Upper lobe of left lung (tissue), 6 donors: ENCODE measurements at places on chromosomes 5 and 9.

- no peaks in the 10 kb centered on the region for H3K27me3 ChIP-seq
- H3K27ac ChIP-seq = no peak overlapping the region
- DNase-seq = peak; percentile 69
- peaks cover 9% of the 10 kb centered on the region for H3K36me3 ChIP-seq
- no peaks in the 10 kb centered on the region for H3K4me1 ChIP-seq
Observed at GRCh38 chr5:179125789-179126505, 65.8 kb downstream of the ZNF354C start.

DNA sequence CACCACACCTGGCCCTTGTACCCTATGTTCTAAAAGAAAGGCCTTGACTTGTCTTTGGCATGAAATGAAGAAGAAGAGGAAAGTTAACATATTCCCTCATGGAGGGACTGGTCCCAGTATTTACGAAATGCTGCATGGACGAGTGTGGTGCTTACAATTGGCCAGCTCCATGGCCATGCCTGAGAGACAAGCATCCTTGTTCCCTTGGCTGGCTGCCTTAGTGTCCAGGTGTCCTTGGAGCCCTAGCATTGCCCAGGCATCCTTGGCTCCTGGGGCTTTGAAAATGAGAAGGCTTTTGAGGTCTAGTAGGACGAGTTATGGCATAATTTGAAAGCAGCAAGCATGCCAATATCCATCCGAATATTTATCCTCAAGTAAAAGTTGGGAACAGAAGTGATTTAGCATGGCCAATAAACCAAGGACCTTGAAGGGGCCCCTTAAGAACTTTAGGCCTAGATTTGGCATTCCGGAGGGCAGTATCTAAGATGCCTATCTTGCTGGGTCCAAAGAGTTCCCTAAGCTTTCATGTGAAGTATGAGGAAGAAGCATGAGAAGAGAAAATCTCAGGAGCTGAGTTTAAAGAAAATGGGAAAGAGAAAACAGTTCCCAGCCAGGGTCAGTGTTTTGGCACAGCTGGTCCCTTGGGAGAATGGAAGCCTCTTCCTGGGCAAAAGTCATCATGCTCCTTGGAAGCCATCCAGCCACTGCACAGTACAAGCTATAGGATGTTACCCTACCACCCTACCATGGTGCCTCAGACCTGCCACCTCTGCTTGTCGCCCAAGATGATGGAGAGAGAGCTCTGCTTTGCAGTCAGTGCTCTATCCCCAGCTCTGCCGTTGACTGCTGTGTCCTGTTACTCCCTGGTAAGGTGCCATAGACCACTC is 91.0 kb downstream of the AOPEP start:
- DNase-seq = no peak
- peak overlapping the region; percentile 16 for H3K27ac ChIP-seq
- no peak overlapping the region for H3K4me3 ChIP-seq

- no peak overlapping the region for H3K27ac ChIP-seq
- DNase-seq = no peak
- H3K4me3 ChIP-seq = no peak overlapping the region
- H3K4me1 ChIP-seq = no peaks in the 10 kb centered on the region
Observed at GRCh38 chr5:133376986-133377385, 235.4 kb downstream of the FSTL4 start.

DNA sequence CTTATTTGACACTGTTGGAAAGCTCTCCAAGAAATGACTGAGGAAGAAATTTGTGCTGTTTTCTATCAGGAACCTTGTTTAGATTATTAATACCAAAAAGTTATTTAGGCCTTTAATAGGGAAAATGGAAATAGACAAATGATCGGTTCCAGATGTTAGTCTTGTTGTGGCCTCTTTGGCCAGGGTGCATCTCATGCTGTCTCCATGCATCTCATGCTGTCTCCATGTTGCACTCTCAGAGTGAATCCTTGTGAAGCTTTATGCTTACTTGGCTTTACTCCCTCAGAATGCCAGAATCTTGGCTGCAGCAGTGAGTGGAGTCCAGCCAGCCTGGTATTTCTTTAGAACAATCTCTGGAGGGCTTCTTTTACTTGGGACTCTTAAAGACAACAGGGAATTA is 185.5 kb downstream of the ARHGAP26 start:
- H3K4me3 ChIP-seq = no peak overlapping the region
- no peaks in the 10 kb centered on the region for H3K27me3 ChIP-seq
- no peak for DNase-seq
- H3K27ac ChIP-seq = no peak overlapping the region

- H3K27me3 ChIP-seq = no peaks in the 10 kb centered on the region
- no peaks in the 10 kb centered on the region for H3K36me3 ChIP-seq
- no peaks in the 10 kb centered on the region for H3K4me1 ChIP-seq
- no peak for DNase-seq
Observed at GRCh38 chr5:6000867-6001266, 377.5 kb downstream of the MED10 start.

GRCh38 chr5:170238456-170239196 is 5.8 kb downstream of the C5orf58 start:
- H3K27me3 ChIP-seq = no peaks in the 10 kb centered on the region
- no peak overlapping the region for H3K27ac ChIP-seq
- no peak for DNase-seq
- H3K36me3 ChIP-seq = no peaks in the 10 kb centered on the region
- H3K4me1 ChIP-seq = no peaks in the 10 kb centered on the region

GRCh38 chr9:72440378-72440777 is 75.4 kb upstream of the ZFAND5 start:
- peaks cover 4% of the 10 kb centered on the region for H3K4me1 ChIP-seq
- peak; percentile 25 for DNase-seq
- H3K36me3 ChIP-seq = no peaks in the 10 kb centered on the region
- no peaks in the 10 kb centered on the region for H3K27me3 ChIP-seq
- no peak overlapping the region for H3K4me3 ChIP-seq

DNA sequence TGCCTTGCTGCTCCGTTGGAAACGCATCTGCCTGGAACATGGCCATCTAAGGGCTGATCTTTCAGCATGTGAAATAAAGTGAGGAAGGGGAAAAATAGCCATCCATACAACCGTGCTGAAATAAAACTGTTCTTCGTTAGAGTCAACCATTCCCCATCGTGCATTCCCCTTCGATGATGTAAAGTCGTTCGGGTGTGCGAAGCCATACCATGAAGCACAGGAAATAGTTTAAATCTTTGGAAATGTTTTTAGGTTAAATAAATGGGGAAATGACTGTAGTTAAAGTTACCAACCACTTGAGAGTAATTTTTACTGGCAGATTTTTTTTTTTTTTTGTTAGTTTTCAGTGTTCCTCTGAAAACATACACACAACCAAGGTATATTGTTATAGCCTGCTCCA is 302.5 kb downstream of the SH3GL2 start:
- no peak for DNase-seq
- no peak overlapping the region for H3K27ac ChIP-seq
- H3K36me3 ChIP-seq = no peaks in the 10 kb centered on the region

DNA sequence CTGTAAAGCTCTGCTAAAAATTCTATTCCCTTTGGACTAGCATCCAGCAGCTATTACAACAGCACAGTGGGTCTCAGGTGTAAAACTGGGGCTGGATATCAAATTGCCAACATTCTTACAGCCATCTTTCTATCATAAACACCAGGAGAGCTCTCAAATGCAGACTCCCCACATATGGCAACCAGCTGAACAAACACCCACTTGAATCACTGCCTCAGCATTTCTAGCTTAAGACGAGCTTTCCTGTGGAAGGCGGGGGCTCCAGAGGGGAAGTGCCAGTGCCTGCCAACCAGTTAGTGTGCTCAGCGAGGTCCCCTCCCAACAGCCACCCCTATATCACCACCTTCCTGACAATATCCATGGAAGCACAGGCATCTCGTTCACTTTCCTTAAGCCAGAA is 62.2 kb downstream of the IPPK start:
- DNase-seq = no peak
- peaks cover 7% of the 10 kb centered on the region for H3K36me3 ChIP-seq
- no peak overlapping the region for H3K27ac ChIP-seq

DNA sequence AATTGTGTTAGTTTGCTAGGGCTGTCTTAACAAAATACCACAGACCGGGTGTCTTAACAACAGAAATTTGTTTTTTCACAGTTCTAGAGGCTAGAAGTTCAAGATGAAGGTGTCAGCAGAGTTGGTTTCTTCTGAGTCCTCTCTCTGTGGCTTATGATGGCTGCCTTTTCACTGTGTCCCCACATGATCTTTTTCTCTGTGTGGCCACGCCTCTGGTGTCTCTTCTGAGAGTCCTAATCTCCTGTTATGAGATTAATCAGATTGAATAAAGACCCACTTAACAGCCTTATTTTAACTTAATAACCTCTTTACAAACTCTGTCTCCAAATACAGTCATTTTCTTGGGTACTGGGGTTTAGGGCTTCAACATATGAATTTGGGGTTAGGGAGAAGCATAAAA is 561.1 kb downstream of the NR2F1-AS1 start:
- no peaks in the 10 kb centered on the region for H3K36me3 ChIP-seq
- no peak for DNase-seq
- H3K4me3 ChIP-seq = no peak overlapping the region
- no peaks in the 10 kb centered on the region for H3K4me1 ChIP-seq

GRCh38 chr5:74648835-74649293 is 8.3 kb upstream of the ENC1 start:
- no peaks in the 10 kb centered on the region for H3K27me3 ChIP-seq
- H3K36me3 ChIP-seq = no peaks in the 10 kb centered on the region
- no peak for DNase-seq
- H3K4me1 ChIP-seq = peaks cover 6% of the 10 kb centered on the region
- H3K4me3 ChIP-seq = no peak overlapping the region

DNA sequence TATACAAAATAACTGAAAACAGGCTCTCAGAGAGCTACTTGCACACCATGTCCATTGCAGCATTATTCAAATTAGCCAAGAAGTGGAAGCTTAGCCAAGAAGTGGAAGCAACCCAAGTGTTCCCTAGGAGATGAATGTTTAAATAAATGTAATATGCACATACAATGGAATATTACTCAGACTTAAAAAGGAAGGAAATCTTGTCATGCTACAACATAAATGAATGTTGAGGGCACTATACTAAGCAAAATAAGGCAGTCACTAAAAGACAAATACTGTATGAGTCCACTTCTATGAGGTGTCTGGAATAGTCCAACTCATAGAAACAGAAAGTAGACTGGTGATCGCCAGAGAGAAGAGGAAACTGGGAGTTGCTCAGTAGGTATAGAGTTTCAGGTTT is 438.1 kb downstream of the MAT2B start:
- DNase-seq = no peak
- H3K36me3 ChIP-seq = no peaks in the 10 kb centered on the region
- no peaks in the 10 kb centered on the region for H3K27me3 ChIP-seq
- H3K4me3 ChIP-seq = no peak overlapping the region
- H3K4me1 ChIP-seq = no peaks in the 10 kb centered on the region

DNA sequence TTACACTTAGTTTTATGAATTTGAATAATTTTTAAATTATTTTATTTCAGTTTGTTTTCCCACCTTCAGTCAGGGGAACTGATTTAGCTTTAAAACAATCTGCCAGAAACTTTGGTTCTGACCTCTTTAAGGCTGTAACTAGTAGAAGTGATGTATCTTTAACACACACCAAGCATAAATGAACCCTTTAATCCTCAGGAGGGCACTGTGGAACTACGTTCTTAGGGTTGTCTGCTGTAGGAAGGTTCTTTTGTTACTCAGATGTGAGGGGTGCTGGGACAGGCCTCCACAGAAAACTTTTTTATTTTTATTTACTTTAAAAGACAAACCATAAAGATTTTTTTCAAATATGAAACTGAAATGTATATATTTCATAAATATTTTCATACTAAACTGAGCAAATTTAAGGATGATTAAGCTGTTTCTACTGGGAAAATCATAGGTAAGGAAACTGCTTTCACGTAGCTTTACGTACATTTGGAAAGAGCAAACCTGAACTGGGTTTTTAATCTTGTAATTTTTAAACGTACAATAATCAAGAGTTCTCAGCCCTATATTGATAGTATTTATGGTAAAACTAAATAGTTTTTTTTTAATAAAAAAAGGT is 5.3 kb downstream of the KLF4 start:
- no peaks in the 10 kb centered on the region for H3K36me3 ChIP-seq
- H3K4me3 ChIP-seq = peak overlapping the region; percentile 29
- H3K27ac ChIP-seq = peak overlapping the region; percentile 96
- peaks cover 19% of the 10 kb centered on the region for H3K27me3 ChIP-seq
- H3K4me1 ChIP-seq = peaks cover 18% of the 10 kb centered on the region

- DNase-seq = no peak
- H3K4me3 ChIP-seq = no peak overlapping the region
- H3K27ac ChIP-seq = no peak overlapping the region
- H3K27me3 ChIP-seq = no peaks in the 10 kb centered on the region
Observed at GRCh38 chr9:132903574-132904492, 25.1 kb downstream of the SPACA9 start.

DNA sequence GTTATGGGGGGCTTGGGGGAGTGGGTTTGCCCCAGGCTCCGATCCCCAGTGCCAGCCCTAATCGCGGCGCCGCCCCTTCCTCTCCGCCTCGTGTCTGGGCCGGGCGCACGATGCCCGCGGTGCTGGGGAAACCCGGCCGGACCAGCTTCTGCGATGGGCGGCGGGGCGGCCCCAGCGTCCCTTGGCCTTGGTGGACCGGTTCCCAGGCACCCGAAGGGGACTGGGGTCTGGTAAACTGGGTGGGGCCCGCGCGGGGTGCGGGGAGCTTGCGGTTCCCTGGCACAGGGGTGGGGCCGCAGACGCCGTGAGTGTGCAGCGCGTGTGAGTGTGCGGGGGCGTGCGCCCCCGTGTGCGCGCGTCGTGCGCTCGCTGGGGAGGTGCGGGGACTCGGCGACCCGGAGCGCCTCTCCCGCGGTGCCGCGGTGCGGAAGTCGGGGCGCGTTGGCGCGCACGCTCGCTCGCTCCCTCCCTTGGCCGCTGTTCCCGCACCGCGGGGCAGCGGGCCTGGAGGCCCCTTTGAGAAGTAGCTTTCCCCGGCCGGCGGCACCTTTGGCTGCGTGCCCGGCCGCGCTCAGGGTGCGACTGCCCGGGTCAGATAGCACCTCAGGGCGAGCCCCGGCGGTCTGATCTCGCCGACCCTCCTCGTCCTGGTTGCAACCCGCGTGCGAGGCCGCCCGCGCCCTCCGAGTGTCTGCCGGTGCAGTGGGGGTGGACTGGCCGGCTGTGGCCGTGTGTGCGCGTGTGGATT is 568 bp downstream of the MACIR start:
- H3K27ac ChIP-seq = peak overlapping the region; percentile 84
- H3K4me3 ChIP-seq = peak overlapping the region; percentile 96
- no peaks in the 10 kb centered on the region for H3K36me3 ChIP-seq
- peak; percentile 94 for DNase-seq

GRCh38 chr5:59528202-59528862 is 365.2 kb downstream of the PDE4D start:
- no peak overlapping the region for H3K4me3 ChIP-seq
- no peak overlapping the region for H3K27ac ChIP-seq
- H3K27me3 ChIP-seq = no peaks in the 10 kb centered on the region
- H3K4me1 ChIP-seq = no peaks in the 10 kb centered on the region
- DNase-seq = no peak
